Right cardiac atrium (tissue), 5 donors: ENCODE measurements at places on chromosomes 6 and 20. TPM values are rescaled to one million over a fixed set of nuclear protein-coding genes. Genes with fewer than 3 reads are reported as not detected.

DNA sequence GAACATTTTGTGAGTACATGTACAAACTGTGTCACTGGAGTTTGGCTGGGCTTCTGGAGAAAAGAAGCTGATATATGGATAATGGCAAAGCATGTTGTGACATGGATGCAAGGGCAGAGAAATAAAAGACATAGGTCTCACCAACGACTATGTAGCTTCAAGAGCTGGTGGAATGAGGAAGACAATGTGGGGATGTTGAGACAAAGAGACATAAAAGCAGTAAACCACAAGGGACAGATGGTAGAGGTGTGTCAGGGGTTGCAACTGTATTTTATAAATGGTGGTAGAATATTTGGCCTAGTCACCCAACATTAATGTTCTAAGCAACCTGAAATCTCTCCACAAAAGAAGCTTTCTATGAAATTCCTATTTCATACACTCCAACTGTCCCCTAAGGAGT is 199.0 kb downstream of the KCNQ5 start:
- no peak for DNase-seq

GRCh38 chr6:44342489-44342888 is at the start of gene SPATS1:
SPATS1 (plus strand) TSS chr6:44342650; CDS start chr6:44343096, 446 bp downstream.
- DNase-seq, result peak; percentile 30

- no peak for DNase-seq
Measured at GRCh38 chr6:151284548-151285017, 44.8 kb downstream of the AKAP12 start.

GRCh38 chr20:18101125-18101810 is 36.4 kb upstream of the KAT14 start:
- no peak for DNase-seq

DNA sequence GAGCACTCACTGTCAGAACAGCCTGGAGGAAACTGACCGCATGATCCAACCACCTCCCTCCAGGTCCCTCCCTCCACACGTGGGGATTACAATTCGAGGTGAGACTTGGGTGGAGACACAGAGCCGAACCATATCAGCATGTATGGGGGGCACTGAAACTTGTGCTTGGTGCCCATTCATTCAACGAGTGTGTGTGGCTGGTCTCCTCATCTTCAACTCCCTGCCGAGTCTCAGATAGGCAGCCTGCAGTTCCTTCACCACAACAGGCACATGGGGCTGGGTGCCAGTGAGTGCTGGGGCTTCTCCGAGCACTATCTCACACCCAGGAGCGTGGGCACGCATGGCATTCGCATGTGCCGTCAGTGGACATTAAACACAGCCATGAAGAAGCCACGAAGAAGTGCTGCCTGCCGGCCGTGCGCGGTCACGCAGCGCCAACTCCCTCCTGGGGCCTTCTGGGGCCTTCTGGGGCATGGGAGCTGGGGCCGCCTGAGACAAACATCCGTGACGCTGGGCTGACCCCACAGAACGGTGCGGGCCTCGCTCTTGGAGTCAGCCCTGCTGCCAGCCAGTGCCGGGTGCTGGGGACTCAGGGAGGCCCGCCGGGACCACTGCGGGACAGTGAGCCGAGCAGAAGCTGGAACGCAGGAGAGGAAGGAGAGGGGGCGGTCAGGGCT is 714 bp upstream of the RTEL1 start:
- DNase-seq, result no peak

DNA sequence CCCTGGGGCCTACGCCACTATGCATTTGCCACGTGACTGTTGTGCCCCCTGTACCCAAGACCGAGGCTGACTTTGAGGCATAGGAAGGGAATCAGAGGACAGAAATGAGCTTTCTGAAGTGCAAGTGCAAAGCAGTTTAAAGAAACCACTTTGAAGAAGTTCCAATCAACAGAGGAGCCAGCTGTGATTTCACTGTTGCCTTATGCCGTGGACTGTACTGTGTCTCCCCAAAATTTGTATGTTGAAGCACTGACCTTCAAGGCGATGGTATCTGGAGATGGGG is 111.1 kb downstream of the JPH2 start:
- no peak for DNase-seq

GRCh38 chr6:107813555-107814194 is 10.4 kb downstream of the SCML4 start:
- no peak for DNase-seq

DNA sequence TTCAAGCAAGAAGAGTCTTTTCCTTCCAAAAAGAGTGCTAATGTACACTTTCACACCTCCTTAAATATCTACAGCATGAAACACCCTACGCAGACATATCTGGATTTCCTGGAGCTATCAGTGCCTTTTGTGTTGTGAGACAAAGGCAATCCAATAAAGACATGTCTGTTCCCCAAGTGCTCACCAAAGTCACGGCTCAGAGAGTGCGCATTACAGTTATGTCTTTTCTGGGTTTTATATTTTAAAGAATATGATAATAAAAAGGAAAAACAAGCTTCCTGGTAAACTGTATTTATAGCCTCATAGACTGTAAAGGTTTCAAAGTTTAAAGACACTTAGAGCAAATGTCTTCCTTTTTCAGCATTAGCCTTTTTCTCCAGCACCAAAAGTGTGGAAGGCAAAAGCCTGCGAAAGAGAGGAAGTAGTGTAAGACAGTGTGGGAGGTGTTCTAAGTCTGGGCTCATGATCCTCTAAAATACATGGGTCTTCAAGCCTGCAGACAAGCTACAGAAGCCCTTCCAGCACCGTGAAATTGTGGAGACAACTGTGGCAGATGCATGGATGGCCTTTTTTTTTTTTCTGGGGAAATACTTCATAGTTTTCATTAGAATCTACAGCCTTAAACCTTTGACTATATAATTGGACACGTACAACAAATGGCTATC is 135.0 kb upstream of the SLC35B3 start:
- no peak for DNase-seq

Gene ZBTB46
- 18.1 TPM for total RNA-seq

Gene RAET1E
- total RNA-seq, result 0.36 TPM

Gene ACSS2
- total RNA-seq, result 79.8 TPM

Gene LBP
- 0.42 TPM for total RNA-seq
